Activated CD8-positive, alpha-beta memory T cell treated with anti-CD3 and anti-CD28 coated beads for 1 hour (primary cell): ENCODE measurements at places on chromosomes 12 and 14.

DNA sequence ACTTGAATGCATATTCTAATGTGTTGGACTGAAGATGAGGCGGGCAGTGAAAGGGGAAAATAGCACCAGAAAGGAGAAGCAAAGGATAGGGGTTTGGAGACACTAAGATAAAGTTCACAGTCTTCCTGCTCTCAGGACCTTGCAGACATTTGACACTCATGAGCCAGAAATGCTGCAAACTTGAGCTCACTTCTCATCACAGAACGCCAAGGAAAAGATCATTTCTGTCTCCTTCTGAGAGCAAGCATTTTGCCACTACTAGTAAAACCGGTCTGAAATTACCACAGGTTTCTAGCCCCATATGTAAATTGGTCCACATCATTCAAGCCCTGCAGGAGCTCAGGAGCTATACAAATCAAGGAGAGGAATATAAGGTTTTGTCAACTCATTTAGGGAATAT is 44.6 kb upstream of the ANO2 start:
- no peak for DNase-seq

DNA sequence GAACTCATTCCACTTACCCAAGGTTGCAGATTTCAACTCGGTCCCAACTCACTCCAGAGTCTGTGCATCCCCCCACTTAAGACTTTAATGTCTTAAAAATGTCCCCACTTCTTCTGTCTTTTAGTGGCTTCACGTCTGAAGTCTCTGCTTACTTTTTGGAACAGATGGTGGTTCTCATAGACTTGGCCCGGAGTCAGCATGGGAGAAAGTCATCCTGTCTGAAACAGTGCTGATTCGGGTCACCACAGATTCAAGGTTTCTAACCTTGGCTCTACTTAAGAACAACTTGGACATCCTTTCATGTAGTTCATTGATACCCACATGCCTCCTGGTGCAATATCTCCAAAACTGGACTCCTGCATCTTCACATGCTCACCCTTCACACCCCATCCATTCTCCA is 26.0 kb downstream of the CHST11 start:
- DNase-seq: no peak

DNA sequence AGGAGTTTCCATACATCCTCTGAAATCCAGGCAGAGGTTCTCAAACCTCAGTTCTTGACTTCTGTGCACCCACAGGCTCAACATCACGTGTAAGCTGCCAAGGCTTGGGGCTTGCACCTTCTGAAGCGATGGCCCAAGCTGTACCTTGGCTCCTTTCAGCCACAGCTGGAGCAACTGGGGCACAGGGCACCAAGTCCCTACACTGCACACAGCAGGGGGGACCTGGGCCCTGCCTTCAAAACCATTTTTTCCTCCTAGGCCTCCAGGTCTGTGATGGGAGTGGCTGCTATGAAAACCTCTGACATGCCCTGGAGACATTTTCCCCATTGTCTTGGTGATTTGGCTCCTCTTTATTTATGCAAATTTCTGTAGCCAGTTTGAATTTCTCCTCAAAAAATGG is 10.6 kb downstream of the AREL1 start:
- DNase-seq: no peak

DNA sequence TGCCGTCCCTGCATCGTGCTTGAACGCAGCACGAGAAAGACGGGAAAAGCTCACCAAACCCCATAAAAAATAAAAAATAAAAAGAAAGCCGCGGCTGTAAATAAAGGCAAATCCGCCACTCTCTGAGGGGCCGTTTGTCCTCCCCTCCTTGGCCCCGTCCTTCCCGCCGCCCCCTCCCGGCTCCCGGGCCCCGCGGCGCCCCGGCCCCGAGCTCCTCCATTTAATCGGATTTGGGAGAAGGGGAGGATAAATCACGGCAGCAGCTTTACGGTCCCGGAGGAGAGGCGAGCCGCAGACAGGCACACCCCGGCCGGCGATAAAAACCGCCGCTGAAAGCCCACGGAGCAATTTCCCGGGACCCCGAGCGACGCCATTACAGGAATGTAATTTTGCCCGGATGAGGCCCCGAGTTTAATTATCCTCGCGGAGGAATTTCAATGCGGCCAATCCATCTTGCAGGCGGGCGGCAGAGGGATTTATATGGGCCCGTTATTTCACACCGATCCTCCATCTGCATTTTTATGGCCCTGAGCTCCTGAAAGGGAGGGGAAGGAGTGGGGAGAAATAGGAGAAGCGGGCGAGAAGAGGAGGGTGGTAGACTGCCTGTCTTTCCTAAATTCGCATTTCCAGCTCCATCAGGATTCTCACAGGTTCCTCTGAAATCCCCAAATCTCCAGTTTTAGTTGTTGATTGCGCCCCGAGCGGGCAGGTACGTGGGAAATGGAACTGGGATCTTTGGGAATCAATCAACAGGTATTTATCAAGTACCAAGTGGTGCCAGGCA is 1.3 kb upstream of the ATP5MC2 start:
- DNase-seq: no peak

DNA sequence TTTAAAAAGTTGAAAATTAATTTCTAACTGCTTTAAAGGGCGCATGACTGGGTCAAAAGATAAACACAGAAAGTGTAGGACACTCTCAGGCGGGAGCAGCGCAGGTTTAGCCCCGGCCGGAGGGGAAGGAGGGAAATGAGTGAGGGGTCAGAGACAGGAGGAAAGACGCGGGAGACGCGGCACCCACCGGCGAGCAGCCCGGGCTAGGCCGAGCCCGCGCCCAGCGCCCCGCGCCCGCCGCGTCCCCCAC is 591 bp downstream of the GXYLT1 start:
- DNase-seq: no peak

DNA sequence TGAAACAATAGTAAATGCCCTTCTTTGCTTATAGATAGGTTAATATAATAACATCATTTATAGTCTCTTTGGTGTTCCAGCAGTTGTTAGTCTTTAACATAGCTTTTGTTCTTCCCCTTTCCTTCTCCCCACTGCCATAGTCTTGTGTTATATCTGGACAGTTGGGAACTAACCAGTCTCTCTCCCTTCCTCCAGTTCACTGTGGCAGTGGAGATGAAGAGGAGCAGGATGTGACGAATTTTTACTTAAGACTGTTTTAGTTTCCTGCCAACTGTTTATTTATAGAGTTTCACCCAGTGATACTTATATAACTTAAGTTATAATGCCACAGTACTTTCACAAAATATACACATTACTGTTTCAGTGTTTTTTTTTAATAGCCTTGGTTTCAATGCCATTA is 277.4 kb downstream of the PDZRN4 start:
- DNase-seq: no peak

DNA sequence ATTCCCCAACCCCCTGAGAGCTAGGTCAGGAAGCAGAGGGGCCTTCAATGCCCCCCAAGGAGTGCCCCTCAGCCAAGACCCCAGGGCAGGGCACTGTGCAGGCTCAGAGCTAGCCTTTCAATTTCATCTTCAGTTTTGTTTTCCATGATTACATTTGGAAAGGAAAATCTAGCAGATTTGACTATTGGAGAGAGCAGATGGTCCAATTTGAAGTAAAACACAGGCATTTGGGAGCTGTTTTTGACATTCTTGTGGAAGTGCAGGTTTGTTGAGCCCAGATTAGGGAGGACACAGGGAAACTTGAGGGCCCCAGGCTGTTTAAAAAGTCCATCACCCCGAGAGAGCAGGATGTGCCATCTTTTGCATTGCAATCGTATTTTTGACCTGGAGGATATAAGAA is 58.6 kb upstream of the GPATCH2L start:
- no peak for DNase-seq

DNA sequence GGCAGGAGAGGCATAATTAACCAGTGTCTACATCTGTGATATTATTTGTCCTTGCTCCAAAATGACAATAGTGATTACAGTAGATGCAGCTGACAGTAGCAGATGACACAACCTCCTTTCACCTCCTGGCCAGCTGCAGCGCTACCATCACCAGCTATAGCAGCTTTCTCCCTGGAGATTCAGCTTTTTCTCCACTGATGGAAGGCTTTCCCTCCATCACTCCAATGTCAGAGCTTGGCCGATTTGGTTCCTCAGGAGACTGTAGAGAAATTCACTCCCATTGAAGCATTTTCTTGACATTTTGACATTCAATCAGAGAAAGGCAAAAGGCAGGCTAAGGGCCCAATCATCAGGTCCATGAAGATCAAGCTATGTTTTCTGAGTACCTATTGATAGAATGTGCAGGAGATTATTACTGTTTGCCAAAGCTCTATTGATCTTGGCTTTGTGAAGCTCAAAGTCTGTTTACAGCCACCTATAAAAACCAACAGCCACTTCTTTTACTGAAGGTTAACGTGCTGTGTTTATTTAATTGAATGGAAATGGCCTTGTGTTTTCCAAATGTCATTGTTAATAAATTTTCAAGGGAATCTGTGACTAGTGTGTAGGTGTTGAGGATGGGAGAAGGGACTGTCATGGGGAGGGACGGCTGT is 785.1 kb downstream of the DIO2 start:
- no peak for DNase-seq

GRCh38 chr12:22413592-22413991 is 79.1 kb upstream of the ST8SIA1 start:
- no peak for DNase-seq

- no peak for DNase-seq
Observed at GRCh38 chr12:109304485-109304884, 4.6 kb downstream of the FOXN4 start.

GRCh38 chr14:51750542-51750941 is 98.8 kb downstream of the FRMD6 start:
- DNase-seq: no peak

- DNase-seq: no peak
Observed at GRCh38 chr12:6112004-6112403, 12.5 kb downstream of the VWF start.

DNA sequence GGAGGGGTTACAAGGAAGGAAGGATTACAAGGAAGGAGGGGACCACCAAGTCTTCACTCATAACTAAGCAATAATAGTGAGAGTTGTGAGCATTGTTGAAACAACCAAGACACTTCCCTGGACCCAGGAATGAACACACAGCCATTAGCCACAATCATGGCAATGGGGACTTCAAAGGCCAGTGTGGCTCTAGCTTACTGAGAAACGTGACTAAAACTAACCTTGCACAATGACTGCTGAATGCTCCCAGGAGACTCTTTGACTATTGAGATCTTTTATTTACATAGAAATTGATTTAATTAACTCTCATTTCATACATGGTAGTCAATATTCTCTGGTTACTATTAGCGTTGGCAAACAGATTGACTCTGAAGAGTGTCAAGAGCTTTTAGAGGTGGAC is 263.0 kb upstream of the SOX5 start:
- DNase-seq: no peak

DNA sequence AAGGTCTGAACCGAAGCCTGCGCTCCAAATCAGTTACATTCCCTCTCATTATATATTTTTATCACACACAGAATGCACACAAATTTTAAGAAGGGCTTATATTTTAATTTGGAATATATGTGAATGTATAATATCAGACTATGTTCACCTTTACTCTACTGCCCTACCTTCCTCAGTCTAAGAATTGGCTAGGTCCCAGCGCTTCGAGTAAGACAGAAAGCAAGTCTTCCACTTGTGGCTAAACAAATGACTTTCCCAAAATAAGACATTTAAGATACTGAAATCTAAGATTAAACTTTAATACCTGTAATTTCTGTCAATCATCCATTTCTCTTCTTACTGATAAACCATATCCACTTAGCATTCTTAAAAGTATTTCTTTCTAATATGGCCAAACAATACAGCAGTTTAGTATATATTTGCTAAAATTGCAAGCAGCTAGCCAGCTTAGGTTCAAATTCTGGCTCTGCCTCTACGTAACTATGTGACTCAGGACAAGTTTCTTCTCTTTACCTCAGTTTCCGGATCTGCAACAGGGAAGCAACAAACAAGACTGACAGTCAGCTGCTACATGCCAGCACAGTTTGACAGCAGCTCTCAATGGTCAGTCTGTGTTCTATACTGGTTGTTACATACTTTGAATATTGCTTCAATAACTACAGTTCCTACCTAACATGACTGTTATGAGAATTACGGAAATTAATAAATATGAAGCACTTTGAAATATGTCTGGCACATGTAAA is 2.0 kb downstream of the INTS13 start:
- DNase-seq: no peak
